Endothelial cell (in vitro differentiated cells): ENCODE measurements at places on chromosomes 3 and 15. TPM values are rescaled to one million over a fixed set of nuclear protein-coding genes. Genes with fewer than 3 reads are reported as not detected.

CFAP91 gene
- total RNA-seq: 0.23 TPM

PLXNB1 gene
- total RNA-seq: 68.7 TPM

CLDN11 gene
- total RNA-seq: 1.8 TPM

CMTM8 gene
- 16.2 TPM for total RNA-seq

ATXN7 gene
- total RNA-seq: 21.0 TPM

GP9 gene
- total RNA-seq: 1.5 TPM

TNFAIP8L3 gene
- 0.77 TPM for total RNA-seq

EPHA3 gene
- not detected for total RNA-seq

GYG1 gene
- total RNA-seq: 44.8 TPM

SIDT1 gene
- 0.92 TPM for total RNA-seq

PP2D1 gene
- not detected for total RNA-seq

VWA5B2 gene
- 1.1 TPM for total RNA-seq

ARHGEF26 gene
- 22.9 TPM for total RNA-seq

PIGZ gene
- 3.5 TPM for total RNA-seq

SMAD6 gene
- 21.3 TPM for total RNA-seq

IL12A gene
- total RNA-seq: 0.67 TPM

LTK gene
- total RNA-seq: 25.7 TPM

MST1R gene
- 0.67 TPM for total RNA-seq

MEX3B gene
- 98.2 TPM for total RNA-seq

CIDEC gene
- not detected for total RNA-seq

C3orf20 gene
- total RNA-seq: 0.13 TPM
